Daoy (cell line): ENCODE measurements at places on chromosomes 3 and 15. TPM values are rescaled to one million over a fixed set of nuclear protein-coding genes. Genes with fewer than 3 reads are reported as not detected.

- no peak for DNase-seq
These were observed 41.6 kb upstream of the BDH1 start for GRCh38 chr3:197597335-197597734.

- DNase-seq, result no peak
These were observed 23.7 kb downstream of the PHLDB2 start for GRCh38 chr3:111882799-111883198.

GRCh38 chr3:186671051-186671450 lies 5.2 kb downstream of the HRG start:
- no peak for DNase-seq

- DNase-seq, result peak; percentile 23
These were observed 106.3 kb downstream of the ZBTB20 start for GRCh38 chr3:115040673-115041286.

- DNase-seq, result no peak
These were observed 22.8 kb upstream of the C2CD4B start for GRCh38 chr15:62187910-62188309.

GRCh38 chr15:96329403-96329981 lies 1.0 kb upstream of the NR2F2 start:
- DNase-seq, result no peak

GRCh38 chr3:11539677-11540076 lies 104.0 kb downstream of the VGLL4 start:
- DNase-seq, result no peak

- DNase-seq, result no peak
These were observed 84.2 kb upstream of the ABHD2 start for GRCh38 chr15:89003865-89004725.

DNA sequence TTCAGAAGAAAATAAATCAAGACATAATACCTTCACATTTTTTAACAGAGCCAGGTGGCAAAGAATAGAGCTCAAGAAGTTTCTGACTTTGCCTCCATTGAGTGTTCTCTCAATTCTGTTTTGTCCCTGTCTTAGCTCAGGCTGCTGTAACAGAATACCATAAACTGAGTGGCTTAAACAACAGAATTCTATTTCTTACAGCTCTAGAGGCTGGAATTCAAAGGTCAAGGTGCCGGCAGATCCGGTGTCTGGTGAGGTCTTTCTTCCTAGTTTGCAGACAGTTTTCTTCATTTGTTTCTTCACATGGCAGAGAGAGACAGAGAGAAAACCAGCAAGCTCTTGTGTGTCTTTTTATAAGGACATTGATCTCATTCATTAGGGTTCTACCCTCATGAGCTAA lies 25.6 kb downstream of the IQCH start:
- no peak for DNase-seq

GRCh38 chr15:82184776-82185175 lies 77.8 kb downstream of the EFL1 start:
- DNase-seq, result no peak

DNA sequence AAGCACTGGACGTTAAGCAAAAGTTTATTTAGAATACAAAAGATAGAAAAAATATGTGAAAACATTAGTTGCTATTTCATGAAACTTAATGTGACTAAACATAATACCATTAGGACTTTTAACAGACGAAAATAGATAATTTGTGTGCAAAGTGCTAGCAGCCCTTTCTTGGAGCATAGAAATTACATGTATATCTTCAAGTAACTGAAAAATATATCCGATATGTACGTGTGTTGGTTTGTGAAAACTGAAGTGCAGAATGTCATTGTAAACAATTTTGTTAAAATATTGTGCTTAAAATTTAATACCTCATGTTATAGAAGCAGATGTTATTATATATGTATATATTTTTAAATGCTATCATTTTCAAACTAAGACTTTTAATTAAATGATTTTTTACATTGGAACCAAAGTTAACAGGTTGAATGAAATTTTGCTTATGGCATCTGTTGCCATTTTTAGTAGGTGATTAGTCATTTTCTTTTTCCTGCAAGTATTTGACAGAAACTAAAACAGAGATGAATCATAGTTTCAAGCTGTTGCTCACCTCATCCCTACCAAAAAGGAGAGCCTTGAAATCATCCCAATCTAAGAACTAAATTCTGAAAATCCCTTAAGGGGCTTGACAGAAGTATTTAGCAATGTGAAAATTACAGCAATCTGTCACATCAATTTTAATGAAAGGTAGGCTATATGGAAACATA lies 334.8 kb downstream of the NAALADL2 start:
- peak; percentile 14 for DNase-seq

DNA sequence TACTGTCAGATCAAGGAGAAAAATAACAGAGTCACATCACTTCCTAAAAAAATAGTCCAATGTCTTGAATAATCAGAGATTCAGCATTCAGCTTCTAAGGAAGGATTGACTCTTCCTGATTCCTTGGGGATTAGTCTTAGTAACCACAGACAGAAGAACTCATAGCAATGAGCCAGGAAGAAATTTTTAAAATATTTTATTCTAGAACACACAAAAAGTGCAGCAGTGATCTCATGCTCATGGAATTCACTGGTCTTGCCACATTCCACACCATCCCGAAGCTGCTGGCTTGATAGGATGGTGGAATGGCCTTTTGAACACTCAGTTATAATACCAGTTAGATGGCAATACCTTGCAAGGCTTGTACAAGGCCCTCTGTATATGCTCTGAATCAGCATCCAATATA lies 43.0 kb upstream of the ABI3BP start:
- DNase-seq, result peak; percentile 91

- DNase-seq, result peak; percentile 36
These were observed 32.4 kb downstream of the EHD4 start for GRCh38 chr15:41939986-41940385.

DNA sequence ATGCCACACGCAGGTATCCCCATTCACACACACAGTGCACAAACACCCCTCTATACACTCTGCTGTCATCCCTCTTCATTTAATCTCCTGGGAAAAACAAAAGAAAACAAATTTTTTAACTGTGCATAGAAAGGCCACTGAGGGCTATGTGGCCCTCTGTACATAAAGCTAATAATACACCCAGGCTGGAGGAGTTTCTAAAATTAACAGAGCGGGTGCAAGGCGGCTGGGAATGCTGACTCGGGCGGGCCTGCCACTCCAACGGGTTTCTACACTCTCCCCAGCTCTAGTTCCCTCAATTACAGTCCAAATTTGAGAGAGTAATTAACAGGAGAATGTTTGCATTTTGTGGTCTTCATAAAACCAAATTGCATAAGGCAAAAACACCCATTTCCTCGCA lies 23.1 kb downstream of the HCN4 start:
- no peak for DNase-seq

DNA sequence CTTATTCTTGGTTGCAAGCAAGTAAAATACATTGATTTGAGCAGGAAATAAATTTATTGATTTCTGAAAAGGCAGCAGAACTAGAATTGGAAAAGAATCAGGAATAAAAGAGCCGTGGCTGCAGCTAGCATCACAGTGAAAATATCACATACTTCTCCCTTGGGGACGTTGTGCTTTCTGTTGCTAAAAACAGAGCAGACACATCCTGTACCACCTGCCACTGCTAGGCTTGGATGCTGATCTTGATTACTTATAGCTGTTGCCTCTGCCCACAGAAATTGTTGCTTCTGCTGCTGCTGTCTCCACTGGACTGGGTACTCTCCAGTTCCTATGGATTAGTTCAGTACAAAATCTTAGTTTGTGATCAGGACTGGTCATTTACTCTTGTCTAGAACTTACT lies 283.8 kb downstream of the C3orf38 start:
- DNase-seq, result no peak

GRCh38 chr3:115790759-115791158 lies 167.4 kb downstream of the GAP43 start:
- peak; percentile 98 for DNase-seq

DNA sequence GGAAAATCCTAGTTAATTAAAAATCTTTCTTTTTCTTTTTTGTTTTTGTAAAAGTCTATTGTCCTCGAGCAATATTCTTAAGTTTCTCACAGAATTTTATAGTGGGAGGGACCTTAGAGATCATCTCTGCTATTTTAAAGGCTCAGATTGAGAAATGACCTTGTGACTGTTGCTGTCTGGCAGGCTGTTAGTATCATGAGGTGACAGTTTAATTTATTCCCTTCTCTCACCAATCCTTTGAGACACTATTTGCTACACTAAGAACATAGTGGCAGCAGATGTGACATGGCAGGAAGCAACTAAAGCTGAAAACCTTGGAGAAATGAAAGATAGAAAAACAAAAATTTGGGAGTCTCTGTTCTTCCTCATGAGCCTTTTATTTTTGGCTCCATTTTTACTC lies 24.9 kb downstream of the APPL1 start:
- DNase-seq, result no peak

DNA sequence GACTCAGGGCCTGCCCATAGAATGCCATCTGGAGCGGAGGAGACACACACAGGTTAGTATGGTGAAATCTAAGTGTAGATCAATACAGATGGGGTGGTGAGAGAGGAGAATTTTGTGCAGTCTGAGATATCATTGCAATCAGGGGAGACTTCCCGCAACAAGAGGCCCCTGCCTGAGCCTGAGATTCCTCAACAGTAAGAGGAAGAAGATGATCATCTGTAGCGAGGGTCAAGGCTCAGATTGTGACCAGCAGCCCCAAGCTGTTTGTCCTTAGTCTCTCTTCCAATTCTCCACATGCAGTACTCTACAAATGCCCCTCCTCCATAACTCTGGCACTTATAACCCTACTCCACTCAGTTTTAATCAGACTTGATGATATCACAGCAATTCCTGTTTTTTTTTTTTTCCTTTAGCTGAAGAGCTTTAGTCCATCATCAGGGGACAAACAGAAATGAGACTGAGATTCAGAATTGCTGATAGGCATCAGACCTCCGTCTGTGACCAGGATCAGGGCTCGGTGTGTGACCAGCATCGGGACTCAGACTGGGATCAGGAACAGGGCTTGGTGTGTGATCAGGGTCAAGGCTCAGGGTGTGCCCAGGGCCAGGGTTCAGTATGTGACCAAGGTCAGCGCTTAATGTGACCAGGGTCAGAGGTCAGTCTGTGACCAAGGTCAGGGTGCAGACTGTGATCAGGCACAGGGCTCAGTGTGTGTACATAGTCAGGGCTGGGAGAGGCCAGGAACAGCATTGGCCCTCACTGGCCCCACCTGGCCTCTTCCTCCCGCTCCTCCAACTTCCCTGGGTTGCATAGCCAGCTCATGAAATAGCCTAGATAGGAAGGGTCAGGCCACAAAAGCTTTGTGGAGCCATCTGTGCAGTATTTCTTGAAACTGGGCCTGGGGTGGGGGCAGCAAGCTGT lies 14.1 kb downstream of the LOXL1 start:
- DNase-seq, result no peak

GRCh38 chr3:39808467-39809180 lies 785 bp upstream of the MYRIP start:
- no peak for DNase-seq

- no peak for DNase-seq
These were observed 88.9 kb downstream of the ASB7 start for GRCh38 chr15:100691321-100691720.

DNA sequence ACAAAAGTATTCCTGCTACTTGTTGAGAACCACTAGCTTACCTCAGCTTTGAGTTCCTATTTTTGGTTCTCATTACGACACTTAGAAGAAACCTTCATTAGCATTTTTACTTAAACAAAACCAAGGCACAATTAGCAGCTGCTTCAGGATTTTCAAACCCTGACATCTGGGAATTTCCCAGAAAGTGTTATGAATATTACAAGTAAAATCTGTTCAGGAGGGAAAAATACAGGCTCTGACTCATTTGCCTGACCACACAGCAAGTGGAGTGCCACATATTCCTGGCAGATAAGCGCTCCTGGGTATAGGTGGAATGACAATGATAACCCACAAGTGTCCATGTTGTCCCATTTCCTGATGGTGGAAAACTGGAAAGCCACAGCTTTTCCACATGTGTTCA lies 10.3 kb upstream of the RFTN1 start:
- DNase-seq, result peak; percentile 51

GRCh38 chr15:48086576-48086975 lies 34.2 kb upstream of the SLC24A5 start:
- peak; percentile 16 for DNase-seq

The SCG5 gene
- total RNA-seq, result 1.8 and 3.0 TPM in 2 replicates

The GPR176 gene
- 29.5 and 32.4 TPM in 2 replicates for total RNA-seq

The NPHP3 gene
- total RNA-seq, result 18.4 and 40.2 TPM in 2 replicates

The SLC25A20 gene
- 17.6 and 20.5 TPM in 2 replicates for total RNA-seq

The FAM3D gene
- not detected in 2 replicates for total RNA-seq

The MAGEF1 gene
- 60.1 and 75.9 TPM in 2 replicates for total RNA-seq

The FOXL2 gene
- total RNA-seq, result 8.0 and 9.0 TPM in 2 replicates

The PRTG gene
- total RNA-seq, result 0.63 and 2.9 TPM in 2 replicates

The CMTM8 gene
- total RNA-seq, result 1.1 and 3.7 TPM in 2 replicates

The VEPH1 gene
- total RNA-seq, result 74.1 and 87.1 TPM in 2 replicates

The CTDSPL gene
- total RNA-seq, result 6.1 and 7.3 TPM in 2 replicates

The PDIA3 gene
- total RNA-seq, result 104 and 115 TPM in 2 replicates

The PSTPIP1 gene
- 0.11 TPM in 1 of 2 replicates, not detected in the other for total RNA-seq

The GPR149 gene
- total RNA-seq, result not detected in 2 replicates

The GOLGA6L7 gene
- total RNA-seq, result not detected in 2 replicates

The GABRA5 gene
- 0.97 and 5.9 TPM in 2 replicates for total RNA-seq

The HTR3E gene
- total RNA-seq, result not detected in 2 replicates

The ANKRD34C gene
- not detected in 2 replicates for total RNA-seq

The ARPC4 gene
- 148 and 203 TPM in 2 replicates for total RNA-seq

The GOLGA8B gene
- 19.9 and 22.6 TPM in 2 replicates for total RNA-seq
